Forelimb muscle (tissue), 1 donor: ENCODE measurements at places on chromosomes 13 and 19. TPM values are rescaled to one million over a fixed set of nuclear protein-coding genes. Genes with fewer than 3 reads are reported as not detected.

The AZU1 gene
- 1.7 TPM for polyA plus RNA-seq

The ADGRE1 gene
- 0.13 TPM for polyA plus RNA-seq

DNA sequence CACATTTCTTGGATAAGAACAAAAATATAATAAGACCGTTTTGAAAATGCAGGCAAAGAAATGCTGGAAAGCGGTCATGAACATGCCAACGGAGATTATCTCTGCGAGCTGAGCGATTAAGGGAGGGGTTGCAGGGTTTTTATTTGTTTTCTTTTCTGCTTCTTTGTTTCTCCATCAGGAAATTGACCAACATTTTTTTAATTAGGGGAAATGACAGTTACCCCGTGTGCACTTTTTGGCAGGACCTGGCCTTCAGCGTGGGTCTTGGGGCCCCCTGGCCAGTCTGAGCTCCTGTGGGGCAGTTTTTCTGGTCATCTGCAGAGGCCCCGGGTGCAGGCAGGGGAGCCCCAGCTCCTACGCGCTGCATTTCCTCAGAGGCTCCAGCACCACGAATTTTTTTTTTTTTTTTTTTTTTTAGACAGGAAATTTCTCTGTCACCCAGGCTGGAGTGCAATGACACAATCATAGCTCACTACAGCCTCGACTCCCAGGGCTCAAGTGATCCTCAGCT, 31.3 kb upstream of the HOMER3 start:
- DNase-seq: no peak

DNA sequence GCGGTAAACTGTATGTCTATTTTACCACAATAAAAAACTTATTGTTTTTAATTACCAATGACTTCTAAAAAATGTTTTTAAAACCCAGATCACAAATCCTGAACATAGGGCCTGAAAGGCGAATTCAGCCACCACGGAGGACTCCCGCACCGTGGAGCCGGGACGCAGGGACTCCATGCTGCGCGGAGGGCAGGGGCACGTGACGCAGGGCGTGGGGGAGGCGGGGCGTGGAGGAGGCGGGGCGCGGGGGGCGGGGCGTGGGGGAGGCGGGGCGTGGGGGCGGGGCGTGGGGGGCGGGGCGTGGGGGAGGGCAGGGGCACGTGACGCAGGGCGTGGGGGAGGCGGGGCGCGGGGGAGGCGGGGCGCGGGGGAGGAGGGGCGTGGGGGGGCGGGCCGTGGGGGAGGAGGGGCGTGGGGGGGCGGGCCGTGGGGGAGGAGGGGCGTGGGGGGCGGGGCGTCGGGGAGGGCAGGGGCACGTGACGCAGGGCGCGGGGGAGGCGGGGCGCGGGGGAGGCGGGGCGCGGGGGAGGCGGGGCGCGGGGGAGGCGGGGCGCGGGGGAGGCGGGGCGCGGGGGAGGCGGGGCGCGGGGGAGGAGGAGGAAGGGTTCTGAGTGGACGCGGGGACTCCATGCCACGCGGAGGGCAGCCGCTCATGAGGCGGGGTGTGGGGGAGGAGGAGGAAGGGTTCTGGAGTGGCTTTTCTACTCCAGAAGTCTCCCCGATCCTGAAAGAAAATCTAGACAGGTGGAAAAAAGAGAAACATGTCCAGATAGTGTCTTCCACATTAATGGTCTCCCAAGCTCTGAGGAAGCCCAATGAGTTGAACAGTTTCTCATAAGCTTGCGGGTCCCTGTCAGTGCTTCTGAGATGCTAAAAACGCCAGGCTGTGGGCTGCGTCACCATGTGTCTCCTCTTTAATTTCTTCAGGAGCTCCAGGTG, 4.4 kb upstream of the PROZ start:
- DNase-seq: peak; percentile 24

DNA sequence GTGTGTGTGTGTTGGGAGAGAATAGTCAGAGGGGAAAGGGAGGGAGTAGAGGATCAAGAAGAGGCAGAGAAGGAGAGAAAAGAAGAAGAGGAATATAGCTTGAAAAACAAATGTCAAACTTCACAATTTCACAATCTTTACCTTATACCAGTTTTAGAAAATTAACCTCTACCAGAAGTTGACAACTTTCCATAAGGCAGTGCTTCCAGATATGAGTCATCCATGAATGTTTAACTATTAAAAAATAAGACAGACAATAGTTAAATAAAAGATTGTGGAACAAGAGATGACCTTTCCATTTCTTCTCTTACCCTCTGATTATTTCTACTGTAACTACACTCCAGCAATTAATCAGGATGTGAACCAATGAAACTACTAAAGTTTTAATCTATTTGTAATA, 229.4 kb downstream of the ITGBL1 start:
- DNase-seq: no peak

DNA sequence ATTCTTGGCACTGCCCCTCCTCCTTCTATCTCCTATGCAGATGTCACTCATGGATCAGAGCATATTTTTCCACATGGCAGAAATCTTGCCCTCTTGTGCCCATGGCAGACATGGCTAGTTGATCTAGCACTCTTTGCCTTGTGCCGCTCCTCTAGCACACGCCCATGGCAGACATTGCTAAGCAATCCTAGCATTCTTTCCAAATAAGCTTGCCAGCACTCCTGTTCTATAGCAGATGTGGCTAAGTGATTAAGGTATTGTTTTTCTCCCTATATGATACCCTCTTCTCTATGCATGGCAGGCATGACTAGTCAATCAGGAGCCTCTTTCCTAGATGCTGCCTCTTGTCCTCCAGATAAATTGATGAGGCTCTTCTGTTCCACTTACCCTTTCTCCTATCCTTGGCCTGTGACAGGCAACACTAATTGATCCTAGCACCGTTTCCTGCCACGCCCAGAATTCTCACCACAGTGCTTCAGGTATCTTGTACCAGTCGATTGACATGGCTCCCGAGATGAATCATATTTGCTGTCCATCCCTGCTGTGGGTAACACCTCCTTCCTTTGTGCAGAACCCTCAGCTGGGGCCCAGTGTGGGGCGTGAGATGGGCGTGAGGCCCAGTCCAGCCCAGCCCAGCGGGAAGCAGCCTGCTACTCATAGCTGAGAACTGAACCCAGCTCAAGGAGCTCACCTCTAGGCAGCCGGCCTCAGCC, 26.9 kb downstream of the TMED1 start:
- no peak for DNase-seq

GRCh38 chr13:23959231-23959862, 62.0 kb upstream of the C1QTNF9B start:
- no peak for DNase-seq

DNA sequence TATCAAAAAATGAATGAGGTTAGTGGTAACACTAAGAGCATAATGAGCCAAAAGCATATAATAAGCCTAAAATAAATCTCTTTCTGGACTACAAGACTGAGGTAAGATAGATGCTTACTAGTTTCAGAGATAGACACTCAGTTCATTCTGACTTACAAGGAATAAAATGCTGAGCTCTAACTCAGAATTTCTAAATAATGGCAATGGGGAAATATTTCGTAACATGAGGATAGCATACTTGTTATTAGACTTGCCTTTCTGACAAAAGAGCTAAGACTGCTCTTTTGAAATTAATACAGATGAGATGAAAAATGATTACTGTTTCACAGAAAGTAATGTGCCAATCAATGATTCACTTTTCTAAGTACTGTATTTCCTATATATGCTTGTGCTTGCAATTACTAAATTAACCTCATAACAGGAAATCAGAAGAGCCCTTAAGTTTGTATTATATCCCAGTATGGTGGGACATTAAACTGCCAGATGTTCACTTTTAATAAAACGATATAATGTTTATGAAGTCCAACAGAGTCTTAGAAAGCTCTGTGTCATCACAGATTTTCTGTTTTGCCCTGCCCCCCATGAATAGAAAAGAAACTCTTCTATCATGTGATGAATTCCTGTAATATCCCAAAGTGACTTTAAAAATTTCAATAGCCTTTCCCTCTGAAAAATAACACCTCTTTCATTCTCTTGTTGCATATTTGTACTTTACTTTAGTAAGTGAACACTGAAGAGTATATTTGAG, 2771.0 kb upstream of the PCDH20 start:
- no peak for DNase-seq
